Activated CD8-positive, alpha-beta memory T cell treated with anti-CD3 and anti-CD28 coated beads for 24 hours (primary cell): ENCODE measurements at places on chromosomes 3 and 15.

- no peak for DNase-seq
Observed at GRCh38 chr15:71612397-71612722, 198.0 kb upstream of the NR2E3 start.

DNA sequence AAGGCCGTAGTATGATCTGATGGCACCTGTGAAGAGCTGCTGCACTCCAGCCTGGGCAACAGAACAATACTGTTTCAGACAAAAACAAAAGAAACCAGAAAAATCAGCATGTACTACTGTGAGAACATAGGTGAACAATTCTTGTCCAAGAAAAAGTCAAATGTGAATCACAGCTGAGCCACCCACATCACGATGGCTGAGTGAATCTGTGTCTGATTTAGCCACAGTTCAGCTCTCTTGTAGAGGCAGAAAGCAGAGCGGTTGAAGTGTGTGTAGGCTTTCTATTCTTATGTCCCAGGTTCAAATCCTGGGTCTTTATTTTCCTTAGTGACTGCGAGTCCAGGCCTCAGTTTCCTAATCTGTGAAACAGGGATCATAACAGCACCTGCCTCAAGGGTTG, 4.4 kb upstream of the FURIN start:
- no peak for DNase-seq

DNA sequence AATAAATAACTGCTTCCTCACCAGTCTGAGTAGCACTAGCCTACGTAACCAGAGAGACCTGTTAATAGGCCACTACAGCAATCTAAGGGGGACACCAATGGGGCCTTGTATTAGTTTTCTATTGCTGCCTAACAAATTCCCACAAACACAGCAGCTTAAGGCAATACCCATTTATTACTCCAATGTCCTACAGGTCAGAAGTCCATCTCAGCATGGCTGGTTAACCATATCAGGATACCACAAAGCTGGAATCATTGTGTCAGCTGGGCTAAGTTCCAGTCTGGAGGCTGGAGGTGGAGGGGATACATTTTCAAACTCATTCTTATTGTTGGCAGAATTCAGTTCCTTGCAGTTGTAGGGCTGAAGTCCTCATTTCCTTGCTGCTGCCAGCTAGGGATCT, 331.9 kb downstream of the ULK4 start:
- DNase-seq: no peak

- DNase-seq: no peak
Observed at GRCh38 chr15:35290301-35290721, 205.2 kb upstream of the NANOGP8 start.

DNA sequence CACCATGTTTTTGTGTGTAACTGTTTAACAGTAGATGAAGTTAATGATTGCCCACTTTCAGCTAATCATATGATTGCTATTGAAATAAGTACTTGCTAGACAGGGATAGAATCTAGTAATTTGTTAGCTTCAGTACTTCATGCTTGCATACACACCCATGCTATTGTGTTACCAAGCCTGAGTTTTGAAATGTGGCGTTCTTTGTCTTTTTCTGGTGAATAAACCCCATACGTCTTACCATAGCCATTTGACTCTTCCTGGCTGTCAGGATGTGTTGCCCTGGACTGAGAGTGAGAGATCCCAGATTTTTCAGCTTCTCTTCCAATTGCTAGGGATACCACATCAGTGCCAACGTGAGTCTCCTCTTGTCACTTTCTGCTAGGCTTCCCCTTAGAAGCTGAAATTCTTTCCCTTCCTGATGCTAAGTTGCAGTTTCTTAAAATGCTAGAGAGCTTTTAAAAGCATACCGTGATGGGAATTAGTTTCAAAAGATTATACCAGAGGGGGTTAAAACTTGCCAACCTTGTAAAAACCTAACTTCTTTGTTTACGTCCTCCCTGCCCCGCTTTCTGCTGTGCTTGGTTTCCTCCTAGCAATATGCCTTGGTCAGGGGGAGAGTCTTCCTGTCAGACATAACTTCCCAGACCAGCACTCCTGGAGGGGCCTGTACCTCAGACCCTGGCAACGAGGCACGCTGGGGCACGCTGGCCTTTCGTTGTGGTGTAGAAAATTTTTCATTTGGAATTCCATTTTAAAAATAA, 62.9 kb upstream of the ULK4 start:
- peak; percentile 49 for DNase-seq

DNA sequence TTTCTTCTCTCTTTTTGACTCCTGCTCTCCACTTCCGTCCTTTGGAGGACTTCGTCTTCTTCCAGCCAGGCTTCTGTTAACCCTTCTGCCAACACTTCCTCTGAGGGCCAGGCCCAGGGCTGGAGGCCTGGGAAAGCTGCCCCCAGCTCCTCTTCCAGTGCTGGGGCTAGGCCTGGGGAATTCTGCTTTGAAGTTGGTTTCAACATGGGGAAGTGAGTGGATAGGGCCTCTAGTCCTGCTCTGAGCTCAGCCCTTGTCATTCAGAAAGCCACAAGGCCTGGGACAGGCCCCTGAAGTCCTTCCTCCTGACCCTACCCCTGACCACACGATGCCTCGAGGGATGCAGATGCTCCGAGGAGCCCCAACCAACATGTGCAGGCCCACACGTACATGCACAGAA, 53.9 kb upstream of the HERC1 start:
- no peak for DNase-seq

- DNase-seq: no peak
Observed at GRCh38 chr3:109059264-109059663, 58.7 kb downstream of the MORC1 start.

DNA sequence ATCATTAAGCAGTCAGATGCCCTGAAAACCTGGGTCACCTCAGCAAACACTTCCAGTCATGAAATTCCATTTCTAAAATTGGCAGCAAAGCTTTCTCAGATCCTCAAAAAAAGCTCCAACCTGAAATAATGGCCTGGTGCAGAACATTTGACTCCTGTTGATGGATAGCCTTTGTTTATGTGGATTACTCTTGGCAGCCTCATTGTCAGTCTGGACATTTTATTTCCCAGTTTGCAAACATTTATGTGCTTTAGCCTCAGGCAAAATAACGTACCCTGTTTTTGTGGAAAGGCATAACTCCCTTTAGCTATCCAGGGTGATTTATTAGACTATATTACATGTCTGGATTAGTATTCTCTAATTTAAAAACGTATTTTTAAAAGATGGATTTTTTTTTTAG, 53.9 kb downstream of the PXYLP1 start:
- no peak for DNase-seq

DNA sequence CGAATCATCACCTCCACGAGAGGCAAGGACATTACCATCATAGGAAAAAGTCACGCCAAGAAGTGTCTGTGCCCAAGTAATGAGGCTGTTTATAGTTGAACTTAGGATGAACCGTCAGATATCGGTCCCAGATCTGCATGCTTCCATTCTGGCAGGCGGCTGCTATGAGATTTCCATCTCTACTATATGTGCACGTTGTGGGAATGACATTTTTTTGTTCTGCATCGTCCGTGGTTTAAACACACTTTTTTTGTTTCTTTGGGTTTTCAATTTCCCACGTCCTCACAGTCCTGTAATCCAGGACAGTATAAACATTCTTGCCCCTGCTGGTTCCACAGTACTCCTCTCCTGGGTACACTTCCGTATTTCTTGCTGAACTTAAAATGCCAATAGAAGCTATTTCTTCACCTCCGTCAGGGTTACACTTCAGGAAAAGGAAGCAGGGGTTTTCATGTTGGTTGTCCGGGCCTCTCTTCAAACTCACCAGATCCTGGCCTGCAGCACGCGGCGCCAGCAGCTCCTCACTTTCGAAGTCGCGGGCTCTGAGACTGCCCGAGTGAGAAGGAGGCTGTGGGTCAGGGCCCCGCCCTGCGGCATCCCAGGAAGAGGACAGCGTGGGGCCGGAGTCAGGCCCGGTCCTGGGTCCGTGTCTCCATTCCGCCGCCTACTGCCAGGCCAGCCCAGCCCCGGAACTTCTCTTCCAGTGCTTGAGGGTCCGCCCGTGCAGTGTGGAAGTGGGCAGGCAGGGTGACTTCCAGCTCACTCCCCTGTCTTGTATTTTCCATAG, 9.8 kb upstream of the TM4SF4 start:
- no peak for DNase-seq

GRCh38 chr3:169827712-169828111, 15.0 kb upstream of the LRRC34 start:
- DNase-seq: no peak

GRCh38 chr3:119541547-119541946, 17.9 kb downstream of the CD80 start:
- DNase-seq: no peak

- no peak for DNase-seq
Observed at GRCh38 chr3:15520185-15520584, 1.3 kb downstream of the COLQ start.

- no peak for DNase-seq
Observed at GRCh38 chr3:192249516-192249915, 477.8 kb downstream of the FGF12 start.

- no peak for DNase-seq
Observed at GRCh38 chr15:51667478-51667877, 13.8 kb upstream of the SCG3 start.

DNA sequence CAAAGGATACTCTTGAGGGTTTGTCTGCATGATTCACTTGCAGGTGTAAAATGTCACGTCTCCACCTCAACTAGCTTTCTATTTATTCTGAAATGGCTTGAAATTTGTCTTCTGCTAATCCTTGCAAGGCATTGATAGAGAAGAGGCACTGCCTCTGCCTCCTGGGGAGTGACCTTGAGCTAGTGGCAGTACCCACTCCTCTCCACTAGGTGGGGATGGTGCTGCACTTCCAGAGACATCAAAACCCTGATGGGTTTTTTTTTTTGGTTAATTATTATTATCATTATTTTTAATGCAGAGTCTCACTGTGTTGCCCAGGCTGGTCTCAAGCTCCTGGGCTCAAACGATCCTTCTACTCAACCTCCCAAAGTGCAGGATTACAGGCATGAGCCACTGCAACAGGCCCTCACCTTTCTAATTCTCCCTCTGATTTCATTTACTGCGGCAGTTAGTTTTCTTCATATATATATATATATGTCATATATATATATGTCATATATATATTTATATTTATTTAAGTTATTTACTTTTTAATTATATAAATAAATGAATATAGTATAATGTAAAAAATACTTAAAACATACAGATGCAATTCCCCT, 117.6 kb upstream of the EIF1B start:
- peak; percentile 77 for DNase-seq

GRCh38 chr3:25033407-25034029, 394.5 kb upstream of the RARB start:
- DNase-seq: no peak

DNA sequence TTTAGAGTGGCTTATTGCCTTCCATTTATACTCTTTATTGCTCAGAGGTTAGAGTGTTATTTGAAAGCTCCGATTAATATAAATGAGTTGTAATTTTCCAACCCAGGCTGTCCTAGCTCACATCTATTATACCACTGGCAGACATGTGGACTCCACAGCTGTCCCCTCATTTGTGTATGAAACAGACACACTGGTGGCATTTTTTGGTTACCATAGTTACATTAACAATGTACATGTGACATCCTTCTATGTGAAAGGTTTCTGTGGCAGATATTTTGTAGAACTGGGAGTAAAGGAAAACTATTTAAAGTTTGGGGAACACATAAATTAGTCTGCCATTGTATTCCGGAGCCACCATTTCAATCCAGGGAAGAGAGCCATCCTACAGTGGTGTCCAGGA, 5.3 kb downstream of the LRRN1 start:
- DNase-seq: no peak

- no peak for DNase-seq
Observed at GRCh38 chr3:141086188-141086587, 35.0 kb downstream of the SPSB4 start.

GRCh38 chr3:110903771-110904519, 167.7 kb upstream of the NECTIN3 start:
- DNase-seq: no peak
